Panc1 (cell line): ENCODE measurements at places on chromosomes 1 and 21.

GRCh38 chr21:14617871-14618270 is 71.8 kb upstream of the SAMSN1 start:
- DNase-seq, result no peak

- no peak for DNase-seq
These were observed 35.2 kb upstream of the RCSD1 start for GRCh38 chr1:167594822-167595221.

GRCh38 chr21:45130324-45130774 is 56.0 kb downstream of the ADARB1 start:
- no peak for DNase-seq

GRCh38 chr1:207191776-207192175 is 87.7 kb downstream of the C4BPA start:
- DNase-seq, result no peak

- no peak for DNase-seq
These were observed 5.4 kb downstream of the PSEN2 start for GRCh38 chr1:226875641-226876295.

DNA sequence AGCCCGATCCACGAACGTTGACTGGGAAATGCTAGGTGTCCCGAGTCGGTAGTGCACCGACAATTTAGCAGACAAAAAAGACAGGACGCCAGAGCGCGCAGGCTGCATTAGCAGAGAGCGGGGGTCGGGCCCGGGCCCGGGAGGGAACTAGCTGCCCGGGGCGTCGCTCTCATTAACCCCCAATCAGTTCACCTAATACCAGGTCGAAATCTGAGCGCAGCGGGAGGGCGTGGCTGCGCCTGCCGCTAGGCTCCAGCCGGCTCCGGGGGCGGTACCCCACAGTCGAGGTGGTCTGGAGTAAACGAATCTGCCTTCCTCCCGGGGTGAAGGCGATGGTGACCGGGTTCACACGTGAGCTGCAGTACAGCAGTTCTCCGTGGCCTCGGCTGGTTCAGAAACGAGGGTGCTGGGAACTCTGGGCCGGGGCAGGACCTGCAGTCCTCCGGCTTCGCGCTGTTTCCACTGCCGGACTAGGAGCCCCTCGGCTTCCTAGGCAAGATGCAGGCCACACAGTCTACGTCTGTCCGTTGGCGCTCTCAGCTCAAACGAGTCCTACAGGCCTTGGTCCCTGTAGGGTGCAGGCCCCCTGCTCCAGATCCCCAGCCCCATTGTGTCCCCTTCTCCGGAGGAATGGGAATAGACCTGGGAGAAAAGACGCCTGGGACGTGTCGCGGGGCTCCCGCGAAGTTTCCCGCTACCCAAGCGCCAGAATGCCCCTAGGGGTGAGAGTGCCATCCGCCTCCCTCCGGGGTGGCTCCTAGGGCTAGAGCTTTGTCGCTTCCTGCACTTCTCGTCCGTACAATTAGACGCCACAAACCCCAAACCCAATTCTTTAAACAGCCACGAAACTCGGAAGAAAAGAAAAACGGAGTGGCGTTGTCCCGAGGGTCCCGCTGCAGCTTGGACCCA is 2.0 kb downstream of the GFI1 start:
- DNase-seq, result no peak

DNA sequence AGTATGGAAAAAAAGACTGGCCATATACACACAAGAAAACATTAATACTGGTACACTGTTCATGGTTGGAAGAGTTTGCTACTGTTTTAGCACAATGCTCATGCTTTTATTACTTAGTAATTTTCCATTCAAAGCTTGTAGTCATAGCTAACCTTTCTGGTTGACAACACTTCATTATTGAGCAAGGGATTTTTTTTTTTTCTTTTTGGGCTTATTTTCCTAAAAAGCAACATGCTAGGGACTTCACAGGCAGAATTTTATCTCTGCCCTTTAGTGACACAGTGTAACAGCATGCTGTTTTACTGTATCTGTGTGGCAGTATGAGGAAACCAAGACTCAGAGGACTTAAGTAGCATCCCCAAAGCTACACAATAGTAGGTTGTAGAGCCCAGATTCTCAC is 58.5 kb downstream of the FGGY start:
- DNase-seq, result no peak

DNA sequence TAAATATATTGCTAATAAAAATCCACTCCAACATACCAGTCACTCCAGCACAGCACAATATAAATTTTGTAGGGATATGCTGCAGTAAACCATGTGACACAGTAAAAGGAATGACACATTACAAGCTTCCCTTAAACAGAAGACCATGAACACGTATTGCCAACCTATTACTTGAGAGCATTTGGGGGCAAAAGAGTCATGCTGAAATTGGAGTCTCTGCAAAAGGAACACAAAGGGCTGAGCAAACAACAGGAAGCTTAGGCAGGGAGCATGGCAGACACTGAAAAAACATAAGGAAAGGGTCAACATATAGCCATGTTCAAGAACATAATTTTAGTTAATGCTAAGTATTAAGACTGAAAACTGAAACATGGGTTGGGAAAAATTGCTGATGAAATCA is 214.5 kb downstream of the SMYD3 start:
- no peak for DNase-seq

GRCh38 chr1:109493227-109493626 is 667 bp upstream of the CYB561D1 start:
- DNase-seq, result no peak

DNA sequence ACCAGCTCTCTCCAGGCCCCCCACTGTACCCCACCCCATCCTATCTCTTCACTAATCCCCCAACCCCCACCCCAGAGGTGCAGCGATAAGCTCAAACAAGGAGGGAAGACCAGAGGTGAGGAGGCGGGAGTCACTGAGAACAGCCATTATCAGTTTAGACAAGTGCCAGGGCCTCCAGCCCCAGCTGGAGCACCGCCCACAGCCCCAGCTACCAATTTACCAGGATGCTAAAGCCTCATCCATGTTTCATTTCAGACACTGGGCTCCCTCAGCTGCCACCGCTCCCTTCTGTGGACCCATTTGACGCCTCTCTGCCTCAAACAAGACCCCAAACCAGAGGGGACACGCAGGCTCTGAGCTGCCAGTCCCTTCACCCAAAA is 80.6 kb downstream of the DISP3 start:
- DNase-seq, result no peak

GRCh38 chr1:22174446-22175220 is 31.7 kb upstream of the WNT4 start:
- DNase-seq, result no peak

- DNase-seq, result no peak
These were observed 10.9 kb downstream of the ARHGEF2 start for GRCh38 chr1:155967341-155968050.

DNA sequence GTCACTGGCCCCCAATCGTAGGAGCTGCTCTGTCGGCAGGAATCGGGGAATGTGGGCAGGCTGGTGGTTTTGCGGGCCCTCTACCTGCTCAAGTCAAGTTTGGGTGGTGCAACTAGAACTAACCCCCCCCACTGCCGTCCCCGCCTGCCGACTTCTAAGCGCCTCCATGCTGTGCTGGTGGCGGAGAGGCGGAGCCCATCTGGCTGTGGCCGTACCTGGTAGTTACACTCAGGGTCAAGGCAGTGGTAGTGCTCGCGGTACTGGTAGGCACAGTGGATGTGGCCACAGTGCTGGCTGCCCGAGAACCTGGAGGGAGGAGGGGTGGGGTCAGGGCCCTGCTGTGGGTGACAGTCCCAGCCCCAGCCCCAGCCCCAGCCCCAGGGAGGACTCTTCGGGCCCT is 140.0 kb downstream of the CASZ1 start:
- DNase-seq, result no peak

- DNase-seq, result no peak
These were observed 23.1 kb downstream of the DYRK3 start for GRCh38 chr1:206658264-206658980.

DNA sequence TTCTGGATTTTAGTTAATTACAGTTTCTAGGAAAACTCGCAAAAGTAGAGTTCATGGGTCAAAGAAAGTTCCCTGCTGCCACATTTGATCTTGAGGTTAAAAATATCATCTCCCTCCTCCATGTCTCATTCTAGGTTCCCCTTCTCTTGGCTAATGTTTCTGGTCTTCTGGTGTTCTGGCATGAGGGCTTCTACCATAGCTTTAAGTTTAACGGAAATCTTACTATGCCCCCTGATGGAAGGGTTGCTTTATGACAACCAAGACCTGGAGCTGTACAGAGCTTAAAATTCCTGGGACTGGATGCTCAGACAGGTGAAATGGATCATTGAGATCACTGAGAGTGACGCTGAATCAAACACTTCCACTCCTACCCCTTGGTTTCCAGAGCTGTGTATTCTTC is 1881.7 kb downstream of the MRPL39 start:
- no peak for DNase-seq

DNA sequence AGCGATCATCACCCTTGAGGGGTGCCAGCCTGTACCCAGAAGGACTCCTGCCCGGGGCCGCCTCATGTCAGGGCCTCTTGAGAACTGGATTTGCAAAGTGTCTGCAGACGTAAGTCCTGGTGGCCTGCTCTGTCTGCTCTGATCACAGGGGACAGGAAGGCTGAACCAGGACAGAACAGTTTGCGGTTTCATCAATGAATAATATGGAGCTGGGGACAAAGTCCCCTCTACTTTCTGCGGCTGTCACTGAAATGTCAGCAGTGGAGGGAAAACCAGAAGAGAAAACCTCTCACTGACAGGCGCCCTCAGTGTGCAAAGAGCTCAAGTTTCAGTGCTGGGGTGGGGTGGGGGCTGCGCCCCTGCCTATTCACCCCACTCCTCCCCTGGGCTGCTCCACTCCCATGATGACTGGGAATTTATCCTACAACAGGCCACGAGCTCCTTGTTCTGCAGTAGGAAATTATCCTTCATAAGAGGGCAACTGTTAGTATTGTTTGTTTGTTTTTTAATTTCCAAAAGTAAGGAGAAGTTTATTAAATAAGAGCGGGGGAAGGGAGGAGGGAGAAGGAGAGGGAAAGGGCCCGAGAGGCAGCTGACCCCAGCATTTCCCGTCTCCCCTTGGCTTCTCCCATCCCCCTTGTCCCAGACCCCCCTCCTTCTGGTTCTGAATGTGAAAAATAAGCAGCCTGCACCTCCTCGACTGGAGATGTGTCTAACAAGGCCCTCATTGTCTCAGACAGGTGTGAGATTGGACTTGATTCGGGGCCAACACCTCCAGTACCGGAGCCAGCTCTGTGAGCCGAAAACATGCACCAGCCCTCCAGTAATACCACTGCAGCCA is 149.2 kb downstream of the CLIC6 start:
- DNase-seq, result no peak

GRCh38 chr1:216824511-216824910 is 101.3 kb upstream of the ESRRG start:
- DNase-seq, result no peak

GRCh38 chr21:46066591-46067331 is 31.2 kb upstream of the COL6A2 start:
- no peak for DNase-seq

DNA sequence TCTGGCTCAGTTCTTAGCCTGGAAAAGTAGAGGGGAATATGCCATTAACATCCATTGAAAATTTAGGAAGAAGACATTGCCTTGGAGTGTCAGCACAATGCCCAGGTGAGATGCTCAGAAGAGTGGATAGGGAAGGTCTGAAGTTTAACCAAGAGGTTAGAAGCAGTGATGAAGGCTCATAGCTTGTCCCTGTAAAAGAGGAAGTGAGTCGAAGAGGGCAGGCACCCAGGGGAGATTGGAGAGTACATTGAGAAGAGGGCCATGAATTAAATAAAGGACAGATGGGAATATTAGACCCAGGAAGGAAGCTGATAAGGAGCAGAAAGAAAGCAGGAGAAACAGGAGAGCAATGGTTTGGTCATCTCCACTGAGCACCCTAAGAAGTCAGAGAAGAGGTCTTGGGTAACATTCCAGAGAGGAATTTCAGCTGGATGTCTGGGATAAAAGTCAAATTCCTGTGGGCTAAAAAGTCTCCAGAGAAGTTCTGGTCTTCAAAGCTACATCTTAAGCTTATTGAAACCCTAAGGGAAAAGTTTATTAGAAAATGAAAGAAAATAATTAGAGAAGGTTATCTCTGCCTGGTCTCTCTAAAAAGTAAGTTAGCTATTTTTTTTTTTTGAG is 17.3 kb downstream of the C8B start:
- no peak for DNase-seq

DNA sequence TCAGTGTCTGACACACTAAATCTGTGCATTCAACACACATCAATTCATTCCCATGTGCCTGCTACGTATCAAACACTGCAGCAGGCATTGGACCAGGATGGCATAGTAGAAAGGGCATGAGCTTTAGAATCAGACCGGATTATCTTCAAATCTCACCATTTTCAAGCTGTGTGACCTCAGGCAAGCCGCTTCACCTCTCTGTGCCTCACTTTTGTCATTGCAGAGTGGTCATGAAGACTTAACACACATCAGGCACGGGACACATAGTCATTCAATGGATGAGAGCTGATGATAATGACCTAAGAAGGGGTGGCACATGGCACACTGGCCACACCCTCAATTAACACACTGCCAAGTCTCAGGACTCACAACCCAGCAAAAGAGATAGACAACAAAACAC is 46.8 kb downstream of the KLHDC7A start:
- no peak for DNase-seq

- no peak for DNase-seq
These were observed 9.3 kb downstream of the SLC26A9 start for GRCh38 chr1:205933671-205934618.

DNA sequence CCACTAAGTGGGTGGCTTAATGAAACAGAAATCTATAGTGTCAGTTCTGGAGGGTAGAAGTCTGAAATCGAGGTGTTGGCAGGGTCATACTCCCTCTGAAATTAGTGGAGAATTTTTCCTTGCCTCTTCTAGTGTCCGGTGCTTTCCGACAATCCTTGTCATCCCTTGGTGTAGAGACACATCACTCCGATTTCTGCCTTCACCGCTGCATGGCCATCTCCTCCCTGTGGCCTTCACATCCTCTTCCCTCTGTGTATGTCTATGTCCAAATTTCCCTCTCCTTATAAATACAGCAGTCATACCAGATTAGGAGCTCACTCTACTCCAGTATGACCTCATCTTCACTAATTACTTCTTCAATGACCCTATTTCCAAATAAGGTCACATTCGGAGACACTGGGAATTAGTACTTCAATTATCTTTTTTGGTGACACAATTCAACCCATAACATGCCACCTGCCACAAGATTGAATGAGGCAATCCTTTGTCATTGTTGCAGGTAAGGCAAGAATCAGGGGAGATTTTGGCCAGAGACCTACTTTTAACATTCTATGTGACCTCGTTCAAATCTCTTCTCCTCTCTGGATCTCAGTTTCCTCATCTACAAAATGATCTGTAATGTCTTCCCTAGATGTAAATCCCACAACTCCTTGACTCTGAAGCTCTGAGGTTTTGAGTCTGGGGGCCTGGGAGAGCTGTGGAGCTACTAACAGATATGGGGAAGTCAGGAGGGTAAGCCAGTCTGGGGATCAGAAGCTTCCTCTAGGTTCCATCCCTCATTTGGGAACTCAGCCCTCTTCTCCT is 16.1 kb downstream of the NAV1 start:
- DNase-seq, result no peak

DNA sequence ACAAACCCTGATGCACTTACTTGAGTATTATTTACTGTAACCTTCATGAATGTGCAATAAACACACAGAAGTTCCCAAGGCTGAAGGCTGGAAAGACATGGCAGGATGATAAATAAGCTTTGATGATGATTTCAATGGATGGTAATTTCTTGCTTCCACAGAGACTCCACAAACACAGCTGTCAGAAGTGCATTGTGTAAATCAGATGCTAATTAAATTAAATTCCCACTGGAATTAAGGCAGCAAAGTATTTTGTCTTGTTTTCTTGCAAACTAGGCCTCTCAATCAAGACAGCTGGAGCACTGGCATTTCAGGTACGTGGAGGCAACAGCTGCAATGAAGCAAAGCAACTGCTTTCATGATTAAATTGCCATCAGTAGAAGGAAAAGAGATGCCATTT is 24.1 kb downstream of the FAM177B start:
- DNase-seq, result no peak
